CD4-positive, alpha-beta T cell treated with Interferon alpha-2 for 1 hour (primary cell): ENCODE measurements at places on chromosomes 3 and 15.

- no peak for DNase-seq
These were observed 300.3 kb upstream of the CBLB start for GRCh38 chr3:106168962-106169750.

GRCh38 chr3:149999421-149999820 lies 28.7 kb upstream of the PFN2 start:
- DNase-seq, result no peak

GRCh38 chr15:28953573-28954195 lies 67.9 kb downstream of the APBA2 start:
- no peak for DNase-seq

DNA sequence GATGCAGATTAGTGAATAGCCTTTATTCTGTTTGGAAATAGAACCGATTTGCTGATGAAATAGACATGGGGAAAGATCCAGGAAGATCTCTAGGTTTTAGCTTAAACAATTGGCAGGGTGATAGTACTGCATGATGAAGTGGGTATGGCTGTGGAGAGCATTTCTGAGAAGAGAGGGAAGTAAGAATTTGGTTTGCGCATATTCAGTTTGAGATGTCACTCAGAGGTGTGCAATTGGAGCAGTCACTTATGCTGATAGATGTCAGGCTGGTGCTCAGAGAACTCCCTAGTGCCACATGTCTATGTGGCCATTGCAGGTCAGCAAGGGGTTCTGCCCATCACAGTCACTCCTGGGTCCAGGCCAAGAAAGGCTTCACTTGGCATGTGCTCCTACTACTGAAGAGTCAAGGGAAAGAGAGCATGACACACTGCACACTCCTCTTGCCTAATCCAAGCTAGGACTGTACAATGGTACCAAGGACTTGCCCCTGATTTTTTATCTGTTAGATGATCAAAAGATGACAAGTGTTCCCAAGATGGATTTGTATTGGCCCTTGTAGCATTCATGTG lies 57.2 kb upstream of the ST8SIA2 start:
- DNase-seq, result no peak

DNA sequence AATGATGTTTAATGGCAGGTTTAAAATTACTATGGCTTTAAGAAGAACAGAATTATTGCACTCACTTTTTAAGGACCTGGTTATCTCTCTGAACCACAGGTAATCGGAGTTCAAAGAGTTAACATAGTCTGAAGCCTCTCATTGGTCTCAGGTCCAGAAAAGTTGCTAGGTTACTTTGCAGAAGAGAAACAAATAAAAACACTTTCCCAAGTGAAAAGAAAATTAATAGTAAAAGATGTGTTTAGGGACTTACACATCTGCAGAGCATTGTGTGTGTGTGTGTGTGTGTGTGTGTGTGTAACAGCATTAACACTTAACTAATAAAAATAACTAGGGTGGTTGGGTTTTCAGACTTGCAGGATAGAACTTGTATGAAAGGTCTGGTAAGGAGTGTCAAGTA lies 1.0 kb downstream of the MASP1 start:
- no peak for DNase-seq

DNA sequence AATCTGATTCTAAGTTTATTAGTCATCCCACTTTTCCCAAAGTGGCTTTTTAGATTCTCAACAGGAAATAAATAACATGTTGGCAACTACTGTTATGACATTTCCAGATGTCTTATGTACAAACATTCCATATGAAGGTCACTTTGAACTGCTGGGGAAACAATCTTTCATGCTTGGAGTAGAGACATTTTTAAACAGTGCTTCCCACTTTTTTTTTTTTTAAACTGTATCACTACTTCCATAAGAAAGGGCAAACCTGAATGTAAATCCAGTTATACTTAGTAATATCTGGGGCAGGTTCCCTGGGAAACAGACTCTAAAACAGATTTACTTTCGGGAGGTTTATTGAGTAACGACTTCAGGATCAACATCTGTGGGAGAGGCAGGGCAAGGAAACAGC lies 473.8 kb downstream of the TAFA4 start:
- no peak for DNase-seq

DNA sequence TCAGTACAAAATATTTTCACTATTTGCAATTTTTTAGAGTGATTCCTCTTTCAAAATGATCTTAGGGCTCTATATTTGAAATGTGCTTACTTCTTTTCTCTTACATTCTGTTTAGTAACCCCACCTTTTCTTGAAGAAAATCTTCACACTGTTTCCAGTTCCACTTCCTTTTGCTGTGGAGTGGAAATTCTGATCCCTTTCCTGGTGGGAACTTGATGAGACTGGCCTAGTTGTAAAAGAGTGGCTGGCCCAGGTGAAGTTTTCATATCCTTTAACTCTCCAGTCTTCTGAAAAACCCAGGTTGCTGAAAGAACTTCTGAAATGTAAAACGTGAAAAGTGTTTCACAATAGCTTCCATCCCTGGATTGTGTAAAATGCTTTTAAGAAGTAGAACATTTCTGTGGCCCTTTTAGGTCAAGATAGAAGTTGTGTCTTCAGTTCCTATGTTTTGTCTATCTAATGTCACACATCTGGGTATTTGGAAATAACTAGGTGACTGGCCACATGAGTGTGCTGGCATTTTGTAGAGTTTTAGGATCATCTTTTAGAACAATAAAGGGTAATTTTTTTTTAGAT lies 84.8 kb upstream of the LRIG1 start:
- DNase-seq, result no peak

GRCh38 chr3:157065201-157065600 lies 94.7 kb downstream of the CCNL1 start:
- DNase-seq, result no peak

GRCh38 chr15:37528432-37528831 lies 406.0 kb upstream of the TMCO5A start:
- DNase-seq, result no peak
